Urinary bladder (tissue), 4 donors: ENCODE measurements at places on chromosomes 16 and 17. TPM values are rescaled to one million over a fixed set of nuclear protein-coding genes. Genes with fewer than 3 reads are reported as not detected.

Gene SLC35G6
- not detected for polyA plus RNA-seq

Gene MPP3
- 5.4 TPM for polyA plus RNA-seq

Gene KLHL10
- polyA plus RNA-seq = 0.71 TPM

Gene MYH1
- polyA plus RNA-seq = not detected

Gene SEZ6L2
- polyA plus RNA-seq = 1.5 TPM

Gene BCAR1
- 40.4 TPM for polyA plus RNA-seq

Gene TBC1D3I
- polyA plus RNA-seq = not detected

Gene KRT27
- polyA plus RNA-seq = not detected

Gene CD300LB
- 0.46 TPM for polyA plus RNA-seq

Gene SLC16A13
- polyA plus RNA-seq = 1.5 TPM

Gene MIEF2
- 13.7 TPM for polyA plus RNA-seq

Gene HCFC1R1
- 91.8 TPM for polyA plus RNA-seq

Gene ODAD4
- 2.0 TPM for polyA plus RNA-seq

Gene NDE1
- 38.0 TPM for polyA plus RNA-seq

Gene HOXB1
- polyA plus RNA-seq = not detected

Gene NPIPB5
- polyA plus RNA-seq = 46.0 TPM

Gene TP53TG3C
- polyA plus RNA-seq = not detected

Gene SPNS3
- 0.46 TPM for polyA plus RNA-seq

Gene SOCS3
- 152 TPM for polyA plus RNA-seq

Gene FBXW10
- 0.03 TPM for polyA plus RNA-seq

Gene MRM1
- polyA plus RNA-seq = 7.9 TPM

Gene PIK3R6
- polyA plus RNA-seq = 0.79 TPM

Gene ADPRM
- 9.9 TPM for polyA plus RNA-seq

Gene MGRN1
- polyA plus RNA-seq = 34.9 TPM

Gene CXCL16
- polyA plus RNA-seq = 14.3 TPM

Gene KRTAP4-7
- polyA plus RNA-seq = not detected

Gene ABCA10
- polyA plus RNA-seq = 3.3 TPM

Gene WNK4
- 0.23 TPM for polyA plus RNA-seq

Gene KRTAP4-3
- not detected for polyA plus RNA-seq

Gene CSH2
- polyA plus RNA-seq = not detected
